Activated CD8-positive, alpha-beta memory T cell treated with anti-CD3 and anti-CD28 coated beads for 1 hour (primary cell): ENCODE measurements at places on chromosomes 3 and 15.

- DNase-seq: no peak
These were observed 11.2 kb downstream of the TMC3 start for GRCh38 chr15:81362790-81363189.

- no peak for DNase-seq
These were observed 74.7 kb upstream of the GAP43 start for GRCh38 chr3:115548611-115549010.

DNA sequence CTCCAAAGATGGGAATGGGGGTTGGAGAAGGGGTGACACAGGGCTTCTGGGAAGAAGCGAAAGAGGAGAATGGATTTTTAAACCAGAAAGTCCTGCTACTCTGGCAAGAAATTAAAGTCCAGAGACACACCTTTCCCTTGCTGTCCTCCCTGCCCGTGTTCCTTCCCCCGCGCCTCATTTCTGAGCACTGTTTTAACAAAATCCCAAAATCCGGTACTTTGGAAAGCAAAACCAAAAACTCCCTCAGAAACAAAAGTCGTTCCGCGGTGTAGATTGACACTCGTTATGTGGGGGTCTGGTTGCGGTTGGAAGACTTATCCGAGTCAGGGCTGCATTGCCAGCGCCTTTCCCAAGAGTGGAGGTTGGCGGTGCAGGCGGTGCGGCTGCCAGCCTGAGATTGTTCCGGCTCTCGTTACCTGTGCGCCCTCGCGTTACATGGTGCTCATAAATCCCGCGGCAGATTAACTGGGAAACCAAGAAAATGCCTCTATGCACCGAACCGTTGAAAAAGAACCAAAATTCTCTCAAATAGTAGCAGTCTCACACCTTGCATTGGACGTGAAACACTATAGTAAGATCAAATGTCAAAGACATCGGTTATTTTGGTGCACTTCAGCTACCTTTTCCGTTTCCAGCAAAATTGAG lies 217.7 kb downstream of the MEIS2 start:
- no peak for DNase-seq

DNA sequence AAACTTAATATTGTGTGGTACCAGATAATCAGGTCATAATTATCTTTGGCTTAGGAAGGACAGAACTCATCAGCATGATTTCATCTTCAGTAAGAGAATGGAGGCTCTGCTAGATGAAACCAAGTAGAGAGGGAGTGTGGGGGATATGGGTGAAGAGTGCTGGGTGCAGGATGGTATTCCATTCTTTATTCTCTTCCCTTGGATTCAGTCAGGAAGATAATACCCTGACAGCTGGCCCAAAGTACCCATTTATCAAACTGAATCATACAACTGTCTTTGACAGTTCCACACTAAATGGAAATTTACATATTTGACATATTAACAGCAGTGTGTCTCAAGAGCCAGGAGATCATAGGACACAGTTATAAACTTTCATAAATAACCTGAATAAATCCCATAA lies 44.7 kb downstream of the GOLIM4 start:
- DNase-seq: no peak

- DNase-seq: no peak
These were observed 17.1 kb upstream of the CSTA start for GRCh38 chr3:122307976-122308375.

- DNase-seq: no peak
These were observed 18.3 kb downstream of the THBS1 start for GRCh38 chr15:39598958-39599845.

DNA sequence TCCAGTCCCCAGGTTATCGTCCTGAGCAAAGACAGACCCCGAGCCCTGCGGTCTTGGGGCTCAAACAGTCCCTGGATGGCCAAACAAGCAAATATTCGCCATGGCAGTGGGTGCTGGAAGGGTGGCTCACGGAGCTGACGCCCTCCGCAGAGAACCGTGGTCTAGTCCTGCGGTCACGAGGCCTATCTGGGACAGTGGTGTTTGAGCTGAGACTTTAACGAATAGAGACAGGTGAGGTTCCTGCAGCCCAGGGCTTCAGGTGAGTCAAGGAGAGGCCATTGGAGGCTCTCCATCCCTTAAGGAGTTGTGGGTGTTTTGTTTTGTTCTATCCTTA lies 399 bp upstream of the SUCLG2 start:
- no peak for DNase-seq

- DNase-seq: no peak
These were observed 6.7 kb downstream of the RNU6-1 start for GRCh38 chr15:67832897-67833709.

DNA sequence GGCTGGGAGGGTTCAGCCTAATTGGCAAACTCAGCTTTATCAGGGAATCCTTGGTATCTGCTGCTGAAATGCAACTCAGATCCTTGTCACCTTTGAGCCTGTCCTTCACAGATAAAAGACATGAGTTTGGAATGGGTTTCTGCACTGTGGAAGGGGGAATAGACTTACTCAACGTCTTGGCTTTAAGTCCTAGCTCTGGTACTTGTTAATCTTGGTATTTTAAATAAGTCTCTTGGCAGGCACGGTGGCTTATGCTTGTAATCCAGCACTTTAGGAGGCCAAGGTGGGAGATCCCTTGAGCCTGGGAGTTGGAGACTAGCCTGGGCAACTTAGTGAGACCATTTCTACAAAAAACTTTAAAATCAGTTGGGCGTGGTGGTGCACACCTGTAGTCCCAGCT lies 55.1 kb upstream of the ATOSA start:
- DNase-seq: no peak

DNA sequence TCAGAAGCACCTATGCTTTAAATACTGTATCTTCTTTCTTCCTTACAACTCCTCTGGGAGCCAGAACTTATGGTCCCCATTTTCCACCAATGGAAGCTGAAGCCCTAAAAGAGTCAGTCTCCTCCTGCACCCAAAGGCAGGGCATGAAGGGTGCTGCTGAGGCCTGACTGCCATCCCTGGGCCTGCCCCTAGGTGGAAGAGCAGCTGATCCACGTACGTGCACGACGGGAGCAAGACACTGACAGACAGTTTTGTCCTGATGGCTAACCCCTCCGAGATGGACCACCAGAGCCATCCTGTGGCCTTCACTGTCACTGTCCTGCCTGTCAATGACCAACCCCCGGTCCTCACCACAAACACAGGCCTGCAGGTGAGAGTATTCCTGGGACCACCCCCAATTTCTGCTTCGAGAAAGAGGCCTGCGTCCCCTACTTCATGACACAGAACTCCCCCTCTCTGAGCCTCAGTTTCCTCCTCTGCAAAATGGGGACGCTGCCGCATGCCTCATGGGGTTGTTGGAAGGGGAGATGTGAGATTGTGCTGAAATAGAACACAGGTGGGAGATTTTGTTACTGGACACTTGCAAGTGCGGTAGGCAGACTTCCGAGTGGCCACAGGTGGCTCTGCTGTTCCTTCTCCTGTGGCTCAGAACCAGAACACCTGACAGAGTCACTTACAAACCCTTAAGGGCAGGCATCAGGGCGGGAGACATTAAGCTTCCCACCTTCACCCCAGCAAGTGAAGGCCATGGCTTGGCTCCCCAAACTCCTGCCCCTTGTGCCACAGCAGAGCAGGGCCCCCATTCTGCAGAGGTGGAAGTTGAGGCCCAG lies 175.4 kb downstream of the TBC1D2B start:
- DNase-seq: no peak

DNA sequence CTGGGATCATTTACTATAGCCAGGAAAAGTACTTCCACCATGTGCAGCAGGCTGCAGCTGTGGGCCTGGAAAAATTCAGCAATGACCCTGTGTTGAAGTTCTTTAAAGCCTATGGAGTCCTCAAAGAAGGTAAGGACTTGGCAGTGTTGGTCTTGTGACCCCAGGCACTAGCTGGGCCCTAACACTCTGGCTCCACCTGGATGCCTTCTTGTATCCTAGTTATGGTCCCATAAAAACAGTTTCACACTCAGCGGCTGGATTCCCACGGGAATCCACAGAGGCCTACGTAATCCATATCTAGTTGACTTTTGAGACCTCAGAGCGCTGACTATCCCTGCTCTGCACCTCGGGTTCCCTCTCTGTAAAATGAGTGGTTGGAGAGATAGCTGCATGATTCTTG lies 1.6 kb downstream of the TTC21A start:
- DNase-seq: no peak

- DNase-seq: no peak
These were observed 99.7 kb upstream of the ABHD17C start for GRCh38 chr15:80595396-80595795.

DNA sequence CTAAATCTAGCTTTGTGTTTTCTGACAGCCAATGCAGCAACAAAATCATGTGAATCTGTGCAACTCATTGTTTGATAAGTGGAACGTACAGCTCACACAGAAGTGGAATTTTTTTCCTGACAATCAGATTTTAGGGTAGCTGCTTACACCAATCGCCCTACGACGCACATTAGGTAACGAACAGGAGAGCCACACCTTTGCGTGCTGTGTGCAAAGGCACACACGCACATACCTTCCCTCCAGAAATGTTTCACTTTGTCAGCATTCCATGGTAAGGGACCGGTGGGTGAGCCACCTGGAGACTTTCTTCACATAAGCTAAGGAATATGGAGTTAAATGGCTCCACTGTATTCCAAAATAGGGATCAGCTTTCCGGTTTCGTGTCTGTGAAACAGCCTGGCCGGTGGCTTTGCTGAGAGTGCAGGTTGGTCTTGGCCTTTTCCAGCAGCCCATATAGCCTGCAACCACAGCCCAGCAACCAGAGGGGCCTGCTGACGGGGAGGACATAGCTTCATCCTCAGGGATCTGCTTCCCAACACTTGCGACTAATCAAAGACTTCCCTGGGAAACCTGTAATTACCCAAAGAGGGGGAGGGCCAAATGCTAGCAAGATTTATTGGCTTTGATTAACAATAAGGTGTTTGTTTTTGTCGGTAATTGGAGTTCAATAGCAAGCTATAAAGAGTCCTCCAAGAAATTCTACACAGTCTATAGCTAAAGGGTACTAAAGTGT lies 145.3 kb downstream of the ADAMTS17 start:
- no peak for DNase-seq

- DNase-seq: no peak
These were observed 279.1 kb upstream of the ICE2 start for GRCh38 chr15:60757831-60758570.

DNA sequence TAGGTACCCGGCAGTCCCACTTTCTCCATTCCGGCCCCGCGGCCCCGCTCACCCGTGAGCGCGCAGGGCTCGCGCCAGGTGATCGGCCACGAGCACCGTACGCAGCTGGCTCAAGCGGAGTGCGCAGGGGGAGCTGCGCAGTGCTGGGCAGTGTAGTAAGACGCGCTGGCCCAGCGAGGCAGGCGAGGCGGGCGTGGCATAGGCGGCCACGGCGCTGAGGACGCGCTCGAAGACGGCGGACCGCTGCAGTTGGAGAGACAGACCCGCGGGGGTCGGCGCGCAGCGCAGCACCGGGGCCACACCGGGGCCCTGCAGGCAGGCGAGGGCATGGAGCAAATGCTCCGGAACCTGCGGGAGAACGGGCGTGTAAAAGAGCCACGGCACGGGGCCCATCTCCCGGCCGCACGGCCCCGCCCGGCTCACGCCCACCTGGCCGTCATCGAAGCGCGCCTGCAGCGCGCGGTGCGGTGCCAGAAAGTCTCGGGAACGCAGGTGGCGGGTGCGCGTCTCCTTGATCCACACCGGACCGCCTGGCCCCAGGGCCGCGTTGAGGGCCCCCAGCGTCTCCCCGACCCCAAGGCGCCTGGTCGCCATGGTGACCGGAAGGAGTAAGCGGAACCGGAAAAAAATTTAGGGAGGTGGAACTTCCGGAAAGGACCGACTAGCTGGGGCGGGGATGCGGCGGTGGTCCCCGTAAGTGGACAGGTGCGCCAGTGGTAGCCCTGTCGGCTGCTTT lies at the start of gene DALRD3:
TSS of gene DALRD3 (minus strand) at position 610 of the 736 bp plus-strand sequence. CDS start at position 594, 16 bp downstream.
- peak; percentile 36 for DNase-seq

- no peak for DNase-seq
These were observed 13.5 kb downstream of the PLA2G4E start for GRCh38 chr15:42007386-42007785.

DNA sequence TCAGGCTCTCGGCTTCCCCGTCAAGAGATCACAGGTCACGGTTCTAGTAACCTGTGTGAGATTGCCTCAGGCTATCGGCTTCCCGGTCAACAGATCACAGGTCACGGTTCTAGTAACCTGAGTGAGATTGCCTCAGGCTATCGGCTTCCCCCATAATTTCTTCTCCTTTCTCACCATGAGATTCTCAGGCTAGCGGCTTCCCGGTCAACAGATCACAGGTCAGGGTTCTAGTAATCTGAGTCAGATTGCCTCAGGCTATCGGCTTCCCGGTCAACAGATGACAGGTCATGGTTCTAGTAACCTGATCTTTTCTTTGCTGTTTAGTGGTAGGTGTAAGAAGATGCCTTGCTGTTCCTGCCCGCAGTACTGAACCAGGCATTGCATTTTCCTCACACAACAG lies 418.2 kb upstream of the ZNF717 start:
- no peak for DNase-seq

DNA sequence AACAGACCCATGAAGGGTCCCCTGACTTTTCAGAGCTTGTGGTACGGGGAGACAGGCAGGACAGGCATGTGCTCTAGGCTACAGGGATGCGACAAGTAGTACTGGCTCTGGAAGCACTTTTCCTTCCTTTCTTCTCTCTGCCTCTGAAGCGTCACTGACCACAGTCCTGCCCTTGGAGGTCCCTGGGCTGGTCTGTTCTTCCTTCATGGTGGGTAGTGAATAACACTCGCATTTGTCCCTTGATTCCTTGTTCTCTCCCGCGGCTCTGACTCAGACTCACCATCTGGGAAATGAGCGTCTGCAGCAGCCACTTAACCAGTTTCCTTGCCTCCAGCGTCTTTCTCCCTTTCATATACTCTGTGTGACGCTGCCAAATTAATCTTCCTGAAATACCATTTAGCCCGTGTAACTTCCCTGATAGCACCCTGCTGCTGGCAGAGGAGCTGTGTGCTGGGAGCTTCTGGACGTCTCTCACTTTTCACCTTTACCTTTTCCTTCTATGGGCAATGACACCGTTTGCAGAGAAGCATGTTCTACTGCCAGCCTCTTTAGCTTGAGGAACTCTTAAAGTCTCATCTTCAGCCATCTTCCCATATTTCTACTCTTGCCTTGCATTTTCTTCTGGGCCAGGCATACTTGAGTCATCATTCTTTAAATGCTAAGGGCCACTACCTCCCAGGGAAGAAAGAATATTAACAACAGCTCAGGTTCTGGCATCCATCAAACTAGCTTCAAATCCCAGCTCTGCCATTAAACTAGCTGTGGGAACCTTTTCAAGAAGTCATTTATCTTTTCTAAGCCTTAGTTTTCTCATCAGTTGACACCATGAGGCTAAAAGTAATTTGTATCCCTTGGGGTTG lies 33.6 kb downstream of the TMEM45A start:
- no peak for DNase-seq

GRCh38 chr3:24185738-24186384 lies 240.8 kb downstream of the NR1D2 start:
- no peak for DNase-seq

DNA sequence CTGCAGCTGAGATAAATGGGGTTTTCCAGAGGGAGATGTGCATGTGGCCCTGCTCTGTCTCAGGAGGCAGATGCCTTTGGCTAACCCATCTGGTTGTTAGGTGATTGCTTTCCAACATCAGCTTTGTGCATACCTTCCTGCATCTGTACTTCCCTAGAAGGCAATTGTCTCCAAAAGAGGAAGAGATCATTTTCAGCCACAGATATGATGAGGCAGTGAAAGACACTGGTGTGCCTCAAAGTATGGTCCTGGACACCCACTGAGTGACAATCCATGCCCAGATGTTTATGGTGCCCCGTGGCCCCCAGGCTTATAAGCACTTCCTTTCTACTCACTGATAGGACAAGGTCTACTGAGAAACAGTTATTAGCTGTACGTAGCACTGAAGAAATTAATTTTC lies 117.5 kb upstream of the NR2F2 start:
- no peak for DNase-seq

- no peak for DNase-seq
These were observed 103.3 kb downstream of the IL1RAP start for GRCh38 chr3:190617185-190617584.
